Mammary epithelial cell (primary cell): ENCODE measurements at places on chromosomes 1 and 21. TPM values are rescaled to one million over a fixed set of nuclear protein-coding genes. Genes with fewer than 3 reads are reported as not detected.

Gene SPATA17
- total RNA-seq: 0.64 and 1.1 TPM in 2 replicates

DNA sequence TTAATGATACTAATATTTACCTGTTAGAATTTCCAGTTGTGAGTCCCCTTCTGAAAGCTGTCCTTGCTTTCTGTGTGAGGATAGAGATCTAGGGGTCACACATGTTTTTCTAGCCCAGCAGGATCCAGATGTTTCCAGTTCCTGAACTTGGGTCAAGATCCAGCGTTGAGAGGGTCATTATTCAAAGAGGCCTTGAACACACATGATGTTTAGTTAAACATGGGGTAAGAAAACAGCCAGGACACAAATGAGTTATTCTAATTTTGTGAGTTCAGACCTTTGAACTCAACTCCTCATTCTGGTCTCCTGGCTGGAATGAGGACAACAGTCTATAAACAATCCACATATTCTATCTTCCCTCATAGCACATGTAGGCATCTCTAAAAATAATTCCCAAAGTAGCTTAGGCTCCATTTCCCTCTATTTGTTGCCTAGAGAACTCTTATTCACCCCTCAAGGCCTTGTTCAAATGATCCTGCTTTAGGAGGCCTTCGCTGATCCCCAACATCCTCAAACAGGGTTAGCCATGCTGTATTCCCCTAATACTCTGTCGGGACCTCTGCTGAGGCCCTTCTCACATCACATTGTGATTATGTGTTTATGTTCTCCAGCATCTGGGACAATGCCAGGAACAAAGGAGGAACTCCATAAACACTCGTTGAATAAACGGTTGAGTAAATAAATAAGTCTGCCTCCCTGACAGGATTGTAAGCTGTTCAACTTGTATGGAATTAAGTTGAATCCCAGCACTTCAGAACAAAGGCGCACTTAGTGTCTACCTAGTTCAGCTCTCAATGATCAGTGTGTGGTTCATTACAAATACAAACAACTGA is 15.0 kb upstream of the KCNN3 start:
- no peak for DNase-seq

GRCh38 chr1:56948403-56949023 is 17.3 kb downstream of the C8B start:
- DNase-seq: no peak

DNA sequence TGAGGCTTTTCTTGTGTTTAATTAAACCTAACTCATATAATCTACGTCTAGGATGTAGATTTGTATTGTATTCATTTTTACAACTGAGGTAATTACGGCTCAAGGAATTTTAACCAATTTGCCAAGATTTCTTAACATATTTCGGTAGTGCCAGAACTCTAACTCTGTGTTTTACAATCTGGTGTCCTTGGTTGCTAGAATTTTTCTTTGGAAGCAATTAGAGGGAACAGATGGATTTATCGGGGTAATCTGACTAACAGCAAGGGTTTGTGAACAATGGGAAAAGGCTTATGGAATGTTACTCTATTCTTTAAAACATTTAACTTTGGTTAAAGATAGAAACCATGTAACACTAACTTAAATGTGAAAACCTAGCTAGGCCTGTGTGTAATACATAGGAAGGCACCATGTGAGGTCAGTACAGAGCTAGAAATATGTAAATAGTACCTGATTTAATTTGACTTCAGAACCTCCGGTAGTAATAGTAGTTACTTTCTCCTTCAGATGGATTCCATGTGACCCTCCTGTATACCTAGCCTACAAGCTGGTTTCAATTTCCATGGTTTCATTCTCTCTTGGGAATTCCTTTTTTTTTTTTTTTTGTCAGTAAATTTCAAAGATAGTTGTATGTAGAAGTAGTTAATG is 1.2 kb downstream of the MTF2 start:
- DNase-seq: peak; percentile 68

- peak; percentile 8 for DNase-seq
Observed at GRCh38 chr21:37907076-37907475, 9.2 kb downstream of the KCNJ6 start.

DNA sequence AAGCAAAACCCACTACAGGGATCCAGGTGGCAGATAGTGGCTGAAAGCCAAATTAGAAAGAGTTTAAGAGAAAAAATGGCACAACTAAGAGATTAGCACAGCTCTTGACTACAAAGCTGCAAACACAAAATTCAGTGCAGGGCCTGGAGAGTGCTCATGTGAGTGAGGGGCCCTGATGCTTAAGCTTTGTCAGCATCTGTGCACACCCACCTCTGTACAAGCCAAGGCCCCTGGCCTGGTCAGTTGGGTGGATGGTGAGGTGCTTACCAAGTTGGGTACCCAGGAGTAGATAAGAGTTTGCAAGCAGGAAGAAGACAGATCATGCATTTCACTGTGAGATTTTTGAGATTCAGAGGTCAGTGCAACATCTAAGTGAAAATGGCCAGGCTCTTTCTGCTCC is 62.7 kb upstream of the ATP1B1 start:
- DNase-seq: no peak

- DNase-seq: peak; percentile 8
Observed at GRCh38 chr1:240149484-240150094, 57.9 kb downstream of the FMN2 start.

DNA sequence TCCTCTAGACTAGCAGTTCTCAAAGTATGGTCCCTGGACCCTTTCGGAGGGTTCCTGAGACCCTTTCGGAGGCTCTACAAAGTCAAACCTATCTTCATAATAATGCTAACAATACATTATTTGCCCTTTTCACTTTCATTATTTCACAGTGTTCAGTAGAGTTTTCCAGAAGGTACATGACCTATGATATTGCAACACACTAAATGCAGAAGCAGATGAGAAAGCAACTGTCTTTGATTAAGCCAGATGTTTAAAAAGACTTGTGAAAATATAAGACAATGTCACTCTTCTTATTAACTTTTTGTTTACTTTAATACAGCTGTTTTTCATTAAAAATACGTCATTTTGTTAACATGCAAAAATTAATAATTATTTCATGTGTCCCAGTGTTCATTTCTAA is 5.8 kb downstream of the KCNJ10 start:
- no peak for DNase-seq

GRCh38 chr1:69121723-69122122 is 446.0 kb upstream of the LRRC7 start:
- DNase-seq: peak; percentile 2

DNA sequence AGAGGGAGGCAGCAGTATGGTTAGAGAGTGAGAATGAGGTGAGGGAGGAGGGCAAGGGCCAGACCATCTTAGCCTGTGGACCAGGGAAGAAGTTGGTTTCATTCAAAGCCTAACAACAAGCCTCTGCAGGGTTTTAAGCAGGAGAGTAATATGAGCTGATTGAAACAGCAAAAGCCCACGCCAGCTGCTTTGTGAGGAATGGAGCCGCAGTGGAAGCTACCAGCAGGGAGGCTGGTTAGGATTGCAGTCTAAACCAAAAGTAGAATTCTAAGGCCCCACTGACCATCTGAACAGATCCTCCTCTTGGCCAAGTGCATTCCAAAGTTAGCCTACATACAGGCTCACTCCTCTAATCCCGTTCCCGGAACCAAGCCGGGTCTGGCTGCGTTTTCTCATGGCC is 44.8 kb downstream of the OLFML3 start:
- no peak for DNase-seq
